GM23248 (cell line): ENCODE measurements at places on chromosomes 3 and 15. TPM values are rescaled to one million over a fixed set of nuclear protein-coding genes. Genes with fewer than 3 reads are reported as not detected.
A peak's percentile ranks its signal among the peaks of the same experiment; 100 is the strongest.

DNA sequence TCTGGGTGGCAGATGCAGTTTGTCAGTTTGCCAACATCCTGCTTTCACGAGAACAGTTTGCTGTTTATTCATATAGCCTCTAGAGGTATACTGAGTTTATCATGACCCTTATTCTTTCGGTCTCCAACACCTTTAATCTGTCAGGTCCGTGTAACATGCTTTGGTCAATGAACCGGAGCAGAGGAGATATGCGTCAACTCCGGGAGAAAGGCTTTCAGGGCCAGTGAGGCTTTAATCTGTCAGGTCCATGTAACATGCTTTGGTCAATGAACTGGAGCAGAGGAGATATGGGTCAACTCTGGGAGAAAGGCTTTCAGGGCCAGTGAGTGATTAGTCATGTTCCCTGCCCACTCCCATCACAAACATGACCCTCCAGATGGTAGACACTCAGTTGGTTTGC lies 16.9 kb upstream of the GPD1L start:
- no peak for DNase-seq

DNA sequence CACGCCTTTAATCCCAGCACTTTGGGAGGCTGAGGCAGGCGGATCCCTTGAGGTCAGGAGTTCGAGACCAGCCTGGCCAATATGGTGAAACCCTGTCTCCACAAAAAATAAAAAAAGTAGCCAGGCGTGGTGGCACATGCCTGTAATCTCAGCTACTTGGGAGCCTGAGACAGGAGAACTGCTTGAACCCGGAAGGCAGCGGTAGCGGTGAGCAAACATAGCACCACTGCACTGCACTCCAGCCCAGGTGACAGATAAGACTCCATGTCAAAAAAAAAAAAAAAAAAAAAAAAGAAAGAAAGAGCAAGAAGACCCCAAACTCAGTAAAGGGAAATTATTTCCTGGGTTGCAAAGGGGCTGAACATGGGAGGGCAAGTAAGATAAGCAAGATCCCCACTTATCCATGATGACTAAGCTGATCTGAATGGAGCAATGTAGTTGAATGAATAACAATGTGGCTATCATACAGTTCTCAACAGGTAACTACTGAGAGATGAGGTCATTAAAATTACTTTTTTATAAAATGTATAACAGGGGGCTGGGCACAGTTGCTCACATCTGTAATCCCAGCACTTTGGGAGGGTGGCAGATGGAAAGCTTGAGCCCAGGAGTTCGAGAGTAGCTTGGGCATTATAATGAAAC lies 46.0 kb downstream of the RBM15B start:
- no peak for DNase-seq

- no peak for DNase-seq
These were observed 20.4 kb downstream of the SEC61A1 start for GRCh38 chr3:128072454-128073184.

- no peak for DNase-seq
These were observed 2.6 kb upstream of the PIGZ start for GRCh38 chr3:196971094-196971698.

DNA sequence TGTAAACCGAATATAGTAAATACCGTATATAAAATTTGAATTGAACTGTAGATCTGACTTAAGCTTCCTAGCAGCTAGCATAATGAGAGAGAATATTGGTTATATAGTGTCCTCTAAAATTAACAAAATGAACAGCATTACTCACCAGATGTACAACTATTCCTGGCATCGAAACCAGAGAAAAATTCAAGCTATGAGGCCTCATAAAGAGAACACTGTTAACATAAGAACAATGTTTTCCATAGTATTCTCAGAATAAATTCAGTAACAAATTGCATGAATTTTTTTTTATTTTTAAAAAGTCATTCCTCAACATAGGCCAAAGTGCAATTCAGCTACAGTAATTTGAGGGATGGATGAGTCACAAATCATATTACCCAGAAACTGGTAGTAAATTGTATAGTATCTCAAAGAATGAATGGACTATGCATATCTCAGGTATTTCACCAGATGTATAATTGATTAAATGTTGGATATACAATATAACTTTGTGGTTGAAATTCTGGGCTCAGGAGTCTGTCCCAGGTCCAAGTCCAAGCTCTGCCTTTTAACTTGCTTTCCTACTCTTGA lies 5.0 kb downstream of the TMEM207 start:
- peak; percentile 21 for DNase-seq

DNA sequence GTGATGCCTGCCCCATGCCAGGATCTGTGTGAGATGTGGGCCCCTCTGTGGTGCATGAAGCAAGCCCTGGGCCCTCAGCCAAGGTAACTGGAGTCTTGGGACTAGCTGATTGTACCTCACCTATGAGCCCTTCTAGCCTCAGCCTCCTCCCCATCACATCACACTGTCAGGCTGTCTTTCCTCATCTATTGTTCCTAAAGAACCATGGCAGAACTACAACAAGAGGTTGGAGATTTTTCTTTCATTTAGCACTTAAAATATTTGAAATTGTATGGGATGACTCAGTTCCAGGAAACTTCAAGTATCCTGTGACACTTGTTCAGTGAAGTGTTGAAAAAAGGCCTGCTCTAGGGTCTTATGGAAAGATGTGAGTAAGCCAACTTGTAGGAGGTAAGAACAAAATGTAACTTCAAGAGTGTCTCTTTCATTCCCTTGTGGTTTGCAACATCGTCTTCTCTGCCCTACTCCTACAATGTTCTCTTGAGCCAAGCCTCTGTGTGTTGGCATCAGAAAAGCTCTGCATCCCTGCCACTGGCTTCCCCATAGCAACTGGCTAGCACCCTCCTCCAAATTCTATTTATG lies 58.7 kb upstream of the TIPARP start:
- DNase-seq: peak; percentile 89

GRCh38 chr3:102916532-102916931 lies 481.7 kb downstream of the ZPLD1 start:
- no peak for DNase-seq

The ALPK3 gene
- 0.13 and 5.0 TPM in 2 replicates for total RNA-seq

The CFAP20DC gene
- total RNA-seq: 1.9 and 8.2 TPM in 2 replicates
